Activated naive CD8-positive, alpha-beta T cell treated with anti-CD3 and anti-CD28 coated beads for 36 hours (primary cell): ENCODE measurements at places on chromosomes 3 and 15. TPM values are rescaled to one million over a fixed set of nuclear protein-coding genes. Genes with fewer than 3 reads are reported as not detected.

AADACL2 gene
- total RNA-seq = not detected

REC114 gene
- total RNA-seq = not detected

PDZRN3 gene
- total RNA-seq = not detected

ZNF80 gene
- 0.82 TPM for total RNA-seq

DNAH1 gene
- total RNA-seq = 2.6 TPM

CNTN6 gene
- not detected for total RNA-seq

PLD1 gene
- total RNA-seq = 0.18 TPM

CCR9 gene
- not detected for total RNA-seq
